ENCODE measurements at places on chromosomes 4 and X. TPM values are rescaled to one million over a fixed set of nuclear protein-coding genes. Genes with fewer than 3 reads are reported as not detected.

The GRSF1 gene
- total RNA-seq = 79.7 TPM

The PAGE1 gene
- not detected for total RNA-seq

DNA sequence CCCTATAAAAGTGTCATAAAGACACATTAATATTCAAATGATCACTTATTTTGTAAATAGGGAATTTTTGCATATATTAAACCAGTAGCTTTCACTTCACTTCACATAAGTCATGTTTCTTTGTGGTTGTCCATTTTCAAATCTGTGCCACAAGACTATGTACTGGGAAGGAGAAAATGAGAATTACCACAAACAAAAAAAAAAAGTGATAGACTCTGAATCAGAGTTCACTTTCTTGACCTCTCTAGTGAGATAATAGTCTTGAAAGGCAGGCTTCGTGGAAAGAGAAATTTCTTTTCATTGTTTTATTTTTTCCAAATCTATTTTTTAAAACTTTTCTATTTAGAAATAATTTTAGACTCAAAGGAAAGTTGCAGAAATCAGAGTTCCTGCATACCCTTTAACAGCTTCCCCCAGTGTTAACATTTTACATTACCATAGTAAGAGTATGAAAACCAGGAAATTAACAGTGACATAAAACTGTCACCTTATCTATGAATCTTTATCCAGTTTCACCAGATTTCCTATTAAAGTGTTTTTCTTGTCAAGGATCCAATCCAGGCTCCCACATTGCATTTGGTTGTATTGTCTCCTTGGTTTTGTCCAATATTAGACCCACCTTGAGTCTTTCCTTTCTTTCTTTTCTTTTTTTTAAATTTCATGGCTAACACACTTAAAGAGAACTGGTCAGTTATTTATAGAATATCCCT is 215.4 kb upstream of the PGRMC2 start:
- no peak for DNase-seq

DNA sequence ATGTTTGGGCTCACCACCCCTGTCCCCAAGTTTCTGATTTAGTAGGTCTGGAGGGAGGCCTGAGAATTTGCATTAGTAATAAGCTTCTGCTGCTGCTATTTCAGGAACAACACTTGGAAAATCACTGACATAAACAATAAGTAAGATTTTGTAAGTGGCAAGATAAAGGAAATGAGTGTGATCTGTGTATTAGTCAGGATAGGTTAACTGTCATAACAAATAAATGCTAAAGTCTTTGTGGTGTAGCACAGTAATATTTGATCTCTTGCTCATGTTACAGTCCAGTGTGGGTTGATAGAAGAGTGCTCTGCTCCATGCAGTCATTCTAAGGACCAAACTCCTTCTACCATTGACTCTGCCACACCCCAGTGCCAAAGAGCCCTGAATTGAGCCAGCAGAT is 67.0 kb downstream of the NHS start:
- no peak for DNase-seq

GRCh38 chr4:114052227-114052626 is 72.8 kb upstream of the ARSJ start:
- no peak for DNase-seq
